Pancreas (tissue), 10 donors: ENCODE measurements at places on chromosomes 6 and 20. TPM values are rescaled to one million over a fixed set of nuclear protein-coding genes. Genes with fewer than 3 reads are reported as not detected.

ZNF391 gene
- 1.4 TPM for polyA plus RNA-seq

RSPO3 gene
- 0.92 TPM for polyA plus RNA-seq

DNA sequence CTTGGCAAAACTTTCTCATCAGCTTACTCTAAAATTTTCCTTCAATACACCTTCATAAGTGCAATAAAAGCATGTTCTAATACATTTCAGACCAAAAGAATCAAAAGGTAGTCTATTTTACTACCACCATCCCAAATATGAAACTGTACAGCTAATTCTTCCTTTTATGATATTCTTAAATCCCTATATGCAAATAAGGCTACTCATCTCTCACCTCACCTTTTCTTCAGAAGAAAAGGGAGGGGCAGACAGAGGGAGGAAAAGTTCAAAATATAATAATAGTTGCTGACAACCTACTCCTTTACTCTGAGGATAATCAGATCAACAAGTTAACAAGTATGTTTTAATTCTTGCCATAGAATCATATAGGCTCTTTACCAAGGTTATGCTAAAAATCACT is 7.4 kb downstream of the C6orf120 start:
- peaks cover 9% of the 10 kb centered on the region for H3K4me1 ChIP-seq
- no peak for DNase-seq
- no peaks in the 10 kb centered on the region for H3K27me3 ChIP-seq
- no peak overlapping the region for H3K27ac ChIP-seq
- no peaks in the 10 kb centered on the region for H3K36me3 ChIP-seq
- H3K4me3 ChIP-seq, result no peak overlapping the region

DNA sequence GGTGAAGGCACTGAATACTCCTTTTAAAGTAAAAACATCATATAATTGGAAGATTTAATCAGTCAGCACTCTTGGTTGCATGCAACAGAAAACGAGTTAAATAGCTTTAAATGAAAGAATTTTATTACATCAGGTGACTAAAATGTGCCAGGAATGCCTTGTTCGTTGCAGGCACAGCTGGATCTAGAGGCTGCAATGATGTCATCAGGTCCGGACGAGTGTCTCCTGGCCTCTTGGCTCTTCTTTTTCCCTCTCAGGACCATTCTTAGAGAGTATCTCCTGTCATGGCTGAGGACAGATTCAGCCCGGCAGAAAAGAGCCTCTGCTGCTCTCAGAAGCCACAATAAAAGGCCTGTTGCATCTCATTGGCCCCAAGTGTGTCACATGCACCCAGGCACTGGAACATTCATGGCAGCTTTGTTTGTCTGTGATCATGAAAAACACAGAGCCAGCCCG is 510.7 kb upstream of the SULF2 start:
- no peaks in the 10 kb centered on the region for H3K27me3 ChIP-seq
- DNase-seq, result no peak
- no peaks in the 10 kb centered on the region for H3K36me3 ChIP-seq

- DNase-seq, result no peak
- H3K4me3 ChIP-seq, result no peak overlapping the region
- no peaks in the 10 kb centered on the region for H3K36me3 ChIP-seq
- no peaks in the 10 kb centered on the region for H3K27me3 ChIP-seq
These were observed 64.7 kb downstream of the GPR6 start for GRCh38 chr6:110042670-110043296.

GRCh38 chr6:39074486-39074885 is 25.9 kb downstream of the GLP1R start:
- H3K4me1 ChIP-seq, result no peaks in the 10 kb centered on the region
- no peak overlapping the region for H3K4me3 ChIP-seq
- peak; percentile 31 for DNase-seq

- no peaks in the 10 kb centered on the region for H3K4me1 ChIP-seq
- DNase-seq, result no peak
- H3K27ac ChIP-seq, result no peak overlapping the region
- no peak overlapping the region for H3K4me3 ChIP-seq
These were observed 655.3 kb downstream of the RNF144B start for GRCh38 chr6:19042420-19042819.

CYP39A1 gene
- polyA plus RNA-seq, result 3.0 TPM

DNA sequence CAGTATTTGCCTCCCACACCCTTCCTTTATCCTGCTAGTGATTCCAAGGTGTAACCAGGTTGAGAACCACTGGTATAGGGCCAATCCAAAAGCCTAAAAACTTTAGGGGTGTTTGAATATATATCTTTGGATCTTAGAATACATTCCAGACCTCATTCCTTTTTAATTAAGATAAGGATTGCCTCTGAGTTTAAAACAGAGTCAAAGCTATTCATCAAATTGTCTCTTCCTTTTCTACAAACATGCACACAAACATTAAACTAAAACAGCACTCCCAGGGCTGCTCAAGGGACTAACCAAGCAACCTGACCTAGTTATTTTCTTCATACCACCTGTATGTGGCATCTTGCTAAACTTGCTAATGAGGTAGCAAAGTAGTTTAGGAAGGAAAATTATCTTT is 22.1 kb upstream of the COL9A1 start:
- no peaks in the 10 kb centered on the region for H3K36me3 ChIP-seq
- H3K27ac ChIP-seq, result no peak overlapping the region
- no peak for DNase-seq

COL20A1 gene
- polyA plus RNA-seq, result not detected

DNA sequence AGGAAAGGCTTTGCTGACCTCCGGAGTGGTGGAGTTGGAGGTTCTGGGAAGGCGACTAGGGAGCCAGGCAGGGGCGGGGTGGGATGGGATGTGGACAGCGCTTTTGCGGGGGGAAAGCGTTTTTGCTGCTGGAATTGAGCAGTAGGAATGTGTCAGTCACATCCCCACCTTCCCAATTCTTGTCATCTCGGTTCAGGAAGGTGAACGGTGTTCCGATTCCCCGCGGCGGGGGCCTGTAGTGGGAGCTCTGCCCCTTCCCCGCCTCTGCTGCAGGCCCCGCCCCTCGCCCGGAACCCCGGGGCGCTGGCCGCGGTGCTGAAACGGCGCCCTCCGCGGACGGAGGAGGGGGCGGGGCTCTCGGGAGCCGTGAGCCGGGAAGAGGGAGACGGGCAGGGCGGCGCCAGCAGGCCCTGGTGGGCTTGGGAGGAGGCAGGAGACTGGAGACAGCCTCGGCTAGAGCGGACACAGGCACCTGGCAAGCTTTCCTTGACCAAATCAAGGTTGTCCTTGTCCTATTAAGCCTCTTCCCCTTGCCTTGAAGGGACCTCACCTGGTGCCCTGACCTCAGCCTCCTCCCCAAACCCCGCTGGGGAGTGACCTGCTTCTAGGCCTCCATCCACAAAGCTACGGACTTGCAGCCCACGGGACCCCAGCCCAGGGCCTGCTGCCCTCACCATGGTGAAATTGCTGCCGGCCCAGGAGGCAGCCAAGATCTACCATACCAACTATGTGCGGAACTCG is at the start of gene LHFPL5:
Gene LHFPL5 (plus strand): TSS at position 357 of the 741 bp plus-strand sequence. CDS start 319 bp downstream, at position 676.
- DNase-seq, result peak; percentile 80
- peak within 1 kb of the TSS; percentile 32 for H3K4me3 ChIP-seq
- H3K36me3 ChIP-seq, result no peaks in the 10 kb centered on the region
- H3K27me3 ChIP-seq, result no peaks in the 10 kb centered on the region
- H3K4me1 ChIP-seq, result peaks cover 4% of the 10 kb centered on the region

LKAAEAR1 gene
- polyA plus RNA-seq, result not detected

DNA sequence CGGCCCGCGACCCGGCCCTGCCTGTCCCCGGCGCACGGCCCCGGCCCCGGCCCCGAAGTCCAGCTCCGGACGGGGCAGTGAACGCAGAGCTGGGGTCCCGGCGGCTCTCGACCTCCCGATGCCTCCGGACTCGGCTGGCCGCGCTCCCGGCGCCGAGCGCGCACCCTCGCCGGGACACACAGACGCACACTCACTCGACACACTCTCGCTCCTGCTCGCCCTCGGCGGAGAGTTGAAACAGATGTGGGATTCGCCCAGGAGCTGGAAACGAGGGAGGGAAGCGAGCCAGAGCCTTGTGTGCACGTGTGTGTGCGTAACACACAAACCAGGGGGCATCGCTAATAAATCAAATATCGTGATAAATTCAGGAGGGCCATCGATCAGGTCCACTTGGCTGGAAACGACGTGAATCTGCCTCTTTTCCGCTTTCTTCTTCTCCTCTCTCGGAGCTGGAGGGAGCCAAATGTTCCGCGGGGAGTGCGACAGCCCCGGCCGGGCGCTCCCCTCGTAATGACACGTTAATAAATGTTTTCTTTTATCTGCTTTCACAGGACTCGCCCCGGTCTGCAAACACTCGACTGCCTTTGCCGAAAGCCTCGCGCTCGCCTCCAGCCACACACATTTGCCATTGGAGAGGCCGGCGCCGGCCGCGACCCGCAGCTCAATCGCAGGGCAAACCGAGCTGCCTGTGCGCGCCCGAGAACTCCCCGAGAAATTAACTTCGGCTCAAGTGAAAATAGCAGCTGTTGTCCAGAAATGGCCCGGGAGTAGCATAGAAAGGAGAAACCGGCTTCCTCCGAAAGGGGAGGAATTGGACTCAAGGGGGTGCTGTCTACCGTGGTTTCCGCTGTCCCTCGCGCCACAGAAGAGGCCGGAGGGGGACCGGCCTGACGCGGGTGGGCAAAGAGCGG is 828 bp upstream of the SULF2 start:
- no peaks in the 10 kb centered on the region for H3K27me3 ChIP-seq
- peak; percentile 60 for DNase-seq
- no peaks in the 10 kb centered on the region for H3K36me3 ChIP-seq
- no peak overlapping the region for H3K27ac ChIP-seq
- peaks cover 7% of the 10 kb centered on the region for H3K4me1 ChIP-seq

LY6G5C gene
- polyA plus RNA-seq, result 2.4 TPM

CLVS2 gene
- polyA plus RNA-seq, result 0.02 TPM

DNA sequence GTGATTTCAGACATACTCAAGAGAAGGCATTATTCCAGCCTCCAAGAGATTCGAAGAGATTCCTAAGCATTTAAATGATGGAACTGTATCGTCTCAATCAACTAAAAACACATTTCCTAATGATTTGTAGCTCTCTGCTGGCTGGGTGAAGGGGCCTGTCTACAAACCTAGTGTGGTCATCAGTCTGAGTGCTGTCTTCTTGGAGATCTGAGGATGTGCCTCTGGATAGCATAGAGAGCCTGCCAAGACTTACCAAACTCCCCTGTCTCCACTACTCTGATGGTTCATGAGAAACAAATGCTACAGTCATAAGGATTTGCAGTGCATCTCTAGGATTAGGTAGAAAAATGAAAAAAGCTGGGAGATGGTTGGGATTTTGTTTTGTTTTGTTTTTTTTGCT is 176.9 kb upstream of the CITED2 start:
- peaks cover 14% of the 10 kb centered on the region for H3K4me1 ChIP-seq
- no peaks in the 10 kb centered on the region for H3K27me3 ChIP-seq
- H3K36me3 ChIP-seq, result no peaks in the 10 kb centered on the region
- DNase-seq, result no peak
- no peak overlapping the region for H3K4me3 ChIP-seq

DNA sequence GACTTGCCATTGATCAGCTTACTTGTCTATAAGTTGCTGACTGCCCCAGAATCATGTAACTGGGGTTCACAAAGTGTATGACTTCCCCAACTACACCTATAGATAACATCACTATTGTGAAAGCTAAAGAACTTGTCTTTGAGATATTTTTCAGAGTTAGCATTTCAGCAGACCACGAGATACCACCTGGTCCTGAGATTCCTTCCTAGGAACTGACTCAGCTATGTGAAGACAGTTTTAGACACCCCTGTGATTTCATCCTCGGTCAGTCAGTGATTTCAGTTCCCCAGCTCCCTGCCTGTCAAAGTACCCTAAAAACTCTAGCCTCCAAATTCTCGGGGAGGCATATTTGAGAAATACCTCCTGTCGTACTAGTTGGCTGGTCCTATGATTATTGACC is 62.4 kb downstream of the TXNDC5 start:
- no peaks in the 10 kb centered on the region for H3K27me3 ChIP-seq
- H3K4me3 ChIP-seq, result no peak overlapping the region
- no peaks in the 10 kb centered on the region for H3K4me1 ChIP-seq

HAO1 gene
- not detected for polyA plus RNA-seq
